SK-N-SH (cell line): ENCODE measurements at places on chromosomes 4 and X. TPM values are rescaled to one million over a fixed set of nuclear protein-coding genes. Genes with fewer than 3 reads are reported as not detected.

CSAG2 gene
- not detected in 2 replicates for polyA plus RNA-seq

SOWAHB gene
- 0.05 and 0.06 TPM in 2 replicates for polyA plus RNA-seq

GLA gene
- polyA plus RNA-seq = 20.4 and 29.5 TPM in 2 replicates

GRIA3 gene
- 0.15 and 0.31 TPM in 2 replicates for polyA plus RNA-seq

CXCL6 gene
- 0.02 and 0.03 TPM in 2 replicates for polyA plus RNA-seq

EREG gene
- polyA plus RNA-seq = not detected in 2 replicates

DCHS2 gene
- not detected in 2 replicates for polyA plus RNA-seq

KIT gene
- 0.79 and 1.2 TPM in 2 replicates for polyA plus RNA-seq

CHRNA9 gene
- 0.05 and 0.26 TPM in 2 replicates for polyA plus RNA-seq

CCDC149 gene
- polyA plus RNA-seq = 5.5 and 7.0 TPM in 2 replicates

DNA sequence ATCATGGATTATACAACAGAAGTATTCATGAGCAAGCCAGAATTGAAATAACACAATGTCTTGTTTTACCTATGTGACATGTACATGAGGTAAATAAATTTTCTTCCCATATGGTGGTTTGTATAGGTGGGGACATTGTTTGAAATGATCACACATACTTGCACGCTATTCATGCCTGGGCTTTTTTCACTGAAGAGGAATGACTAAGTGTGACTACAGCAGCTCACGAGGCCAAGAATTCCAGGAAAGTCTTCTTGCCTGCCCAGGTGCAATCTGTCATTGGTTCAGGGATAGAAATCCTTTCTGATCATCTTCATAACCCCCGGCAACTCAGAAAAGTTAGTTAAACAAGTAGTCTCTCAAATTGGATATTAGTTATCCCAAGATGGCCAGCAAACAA, 36.3 kb upstream of the AREG start:
- no peak for DNase-seq
- no peak overlapping the region for H3K27ac ChIP-seq
- H3K36me3 ChIP-seq = no peaks in the 10 kb centered on the region
- peaks cover 21% of the 10 kb centered on the region; the same call in 1 of the 2 replicates for H3K27me3 ChIP-seq

- no peaks in the 10 kb centered on the region for H3K4me1 ChIP-seq
- no peak for DNase-seq
- H3K27me3 ChIP-seq = no peaks in the 10 kb centered on the region
- H3K36me3 ChIP-seq = no peaks in the 10 kb centered on the region
- no peak overlapping the region for H3K27ac ChIP-seq
- no peak overlapping the region for H3K4me3 ChIP-seq
Observed at GRCh38 chr4:189032606-189033338, 893.5 kb downstream of the TRIML1 start.

- H3K27ac ChIP-seq = no peak overlapping the region
- no peaks in the 10 kb centered on the region for H3K36me3 ChIP-seq
- H3K27me3 ChIP-seq = no peaks in the 10 kb centered on the region; the same call in 1 of the 2 replicates
- no peak for DNase-seq
- H3K4me1 ChIP-seq = no peaks in the 10 kb centered on the region
Observed at GRCh38 chr4:121464854-121465253, 84.0 kb upstream of the QRFPR start.

GRCh38 chr4:110046588-110047049, 133.9 kb downstream of the EGF start:
- no peaks in the 10 kb centered on the region for H3K36me3 ChIP-seq
- no peaks in the 10 kb centered on the region for H3K27me3 ChIP-seq
- H3K4me1 ChIP-seq = peaks cover 13% of the 10 kb centered on the region; the same call in 1 of the 2 replicates
- peak; percentile 11 for DNase-seq
- H3K27ac ChIP-seq = no peak overlapping the region; the same call in 1 of the 2 replicates

DNA sequence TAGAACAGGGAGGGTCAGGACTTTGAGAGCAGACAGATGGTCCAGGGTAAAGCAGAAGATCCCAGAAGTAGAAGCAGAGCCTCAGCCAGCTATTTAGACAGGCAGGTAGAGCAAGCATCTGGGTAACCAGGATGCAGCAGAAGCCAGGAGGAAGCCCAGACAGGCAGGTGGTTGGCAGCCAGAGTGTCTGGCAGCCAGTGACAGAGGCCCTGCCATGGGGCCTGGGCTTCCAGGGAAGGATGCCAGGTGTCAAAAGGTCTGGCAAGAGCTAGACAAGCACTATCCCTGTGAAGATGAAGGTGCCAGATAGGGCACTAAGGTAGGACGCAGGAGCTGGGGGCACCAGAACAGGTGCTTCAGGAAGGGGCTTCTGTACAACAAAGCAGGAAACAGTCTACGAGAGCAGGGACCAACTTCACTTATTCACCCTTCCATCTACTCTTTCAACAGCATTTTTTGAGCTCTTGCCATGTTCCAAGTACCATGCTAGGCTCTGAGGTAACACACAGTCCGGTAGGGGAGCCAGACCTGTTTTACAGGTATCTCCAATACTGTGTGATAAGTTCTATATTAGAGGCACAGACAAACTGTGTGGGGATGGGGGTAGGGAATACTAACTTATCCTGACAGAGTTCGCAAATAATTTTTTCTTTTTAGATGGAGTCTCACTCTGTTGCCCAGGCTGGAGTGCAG, 38.1 kb upstream of the GJB1 start:
- no peak for DNase-seq
- no peak overlapping the region for H3K27ac ChIP-seq
- H3K27me3 ChIP-seq = no peaks in the 10 kb centered on the region; the same call in 1 of the 2 replicates

DNA sequence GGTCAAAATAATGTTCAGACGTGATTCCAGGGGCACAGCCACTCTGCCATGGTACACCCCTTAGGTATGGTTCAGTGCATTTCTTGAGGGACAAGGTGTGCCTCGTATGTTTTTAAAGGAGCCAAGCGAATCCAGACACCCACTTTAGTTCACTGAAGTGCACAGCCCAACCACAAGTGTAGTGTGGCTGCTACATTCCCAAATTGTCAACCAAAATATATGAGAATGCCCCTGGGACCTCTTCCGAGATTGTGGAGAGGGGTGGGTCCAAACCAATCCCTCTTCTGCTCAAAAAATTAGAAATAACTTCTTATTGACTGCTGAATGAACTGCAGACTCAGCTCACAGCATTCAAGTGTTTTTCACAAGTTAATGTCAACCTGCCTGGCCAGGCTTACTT, 7.4 kb upstream of the BRS3 start:
- H3K27ac ChIP-seq = no peak overlapping the region
- H3K27me3 ChIP-seq = 0 out of 2 replicates have a peak, but pooled peaks cover 3% of the 10 kb centered on the region
- H3K4me1 ChIP-seq = no peaks in the 10 kb centered on the region
- no peak for DNase-seq

DNA sequence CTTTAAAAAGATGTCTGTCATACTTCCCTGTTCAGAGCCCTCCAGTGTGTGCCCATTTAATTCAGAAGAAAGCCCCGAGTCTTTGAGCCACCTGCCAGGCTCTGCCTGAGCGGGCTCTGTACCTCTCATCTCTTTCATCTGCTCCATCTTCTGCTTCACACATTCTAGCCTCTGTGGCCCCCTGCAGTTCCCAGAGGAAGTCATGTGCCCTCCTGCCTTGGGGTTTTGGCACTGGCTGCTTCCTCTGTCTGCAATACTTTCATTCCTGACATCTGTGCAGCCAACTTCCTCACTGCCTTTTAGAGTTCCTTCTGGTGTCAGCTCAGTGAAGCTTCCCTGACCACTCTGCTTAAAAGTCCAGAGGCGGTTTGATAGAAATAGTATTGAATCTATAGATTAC, 6.2 kb upstream of the STK32B start:
- DNase-seq = no peak
- H3K36me3 ChIP-seq = no peaks in the 10 kb centered on the region
- H3K27me3 ChIP-seq = peaks cover 18% of the 10 kb centered on the region; the same call in 1 of the 2 replicates
- peaks cover 3% of the 10 kb centered on the region; the same call in 1 of the 2 replicates for H3K4me1 ChIP-seq
- no peak overlapping the region for H3K4me3 ChIP-seq

GRCh38 chr4:98237204-98237603, 24.0 kb upstream of the RAP1GDS1 start:
- no peaks in the 10 kb centered on the region for H3K36me3 ChIP-seq
- H3K4me3 ChIP-seq = no peak overlapping the region
- no peak overlapping the region for H3K27ac ChIP-seq
- H3K27me3 ChIP-seq = no peaks in the 10 kb centered on the region
- no peaks in the 10 kb centered on the region for H3K4me1 ChIP-seq
- no peak for DNase-seq

DNA sequence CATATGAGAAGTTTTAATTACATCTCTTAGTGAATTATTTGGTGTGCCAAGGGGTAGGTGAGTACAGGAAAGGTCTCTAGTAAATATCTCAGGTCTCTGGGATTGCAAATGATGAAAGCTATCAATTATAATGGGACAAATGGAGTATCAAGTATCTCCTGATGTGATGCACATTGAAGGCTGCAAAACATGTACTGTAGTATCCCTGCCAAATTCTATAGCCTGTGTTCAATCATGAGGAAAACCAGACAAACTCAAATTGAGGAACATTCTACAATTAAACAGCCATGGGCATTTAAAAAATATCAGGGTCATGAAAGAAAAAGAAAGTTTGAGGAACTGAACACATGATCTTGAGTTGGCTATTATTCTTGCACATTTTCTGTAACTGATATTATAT, 665.4 kb upstream of the PABPC4L start:
- no peaks in the 10 kb centered on the region for H3K27me3 ChIP-seq
- DNase-seq = no peak
- H3K27ac ChIP-seq = peak overlapping the region; percentile 39; the same call in 1 of the 2 replicates
- no peaks in the 10 kb centered on the region for H3K36me3 ChIP-seq

DNA sequence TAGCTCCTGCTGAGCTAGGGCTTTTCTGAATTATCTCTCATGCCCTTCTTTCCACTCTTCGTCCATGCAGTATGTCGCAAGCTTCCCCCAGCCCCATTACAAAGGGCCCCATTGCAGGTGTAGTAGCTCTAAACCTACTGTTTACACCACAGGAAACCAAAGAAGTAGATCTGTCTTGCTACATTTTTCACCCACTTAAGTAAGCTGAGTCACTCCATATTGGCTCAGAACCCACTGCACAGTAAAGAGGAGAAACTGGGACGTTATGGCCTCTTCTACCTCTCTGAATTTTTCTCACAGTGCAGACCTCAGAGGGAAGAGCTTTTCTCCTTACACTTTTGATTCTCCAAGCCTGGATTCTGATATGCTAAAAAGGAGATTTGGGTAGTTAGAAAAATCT, 200.2 kb downstream of the SMARCA1 start:
- H3K4me3 ChIP-seq = no peak overlapping the region
- no peaks in the 10 kb centered on the region for H3K27me3 ChIP-seq
- no peak for DNase-seq
- H3K27ac ChIP-seq = no peak overlapping the region

DNA sequence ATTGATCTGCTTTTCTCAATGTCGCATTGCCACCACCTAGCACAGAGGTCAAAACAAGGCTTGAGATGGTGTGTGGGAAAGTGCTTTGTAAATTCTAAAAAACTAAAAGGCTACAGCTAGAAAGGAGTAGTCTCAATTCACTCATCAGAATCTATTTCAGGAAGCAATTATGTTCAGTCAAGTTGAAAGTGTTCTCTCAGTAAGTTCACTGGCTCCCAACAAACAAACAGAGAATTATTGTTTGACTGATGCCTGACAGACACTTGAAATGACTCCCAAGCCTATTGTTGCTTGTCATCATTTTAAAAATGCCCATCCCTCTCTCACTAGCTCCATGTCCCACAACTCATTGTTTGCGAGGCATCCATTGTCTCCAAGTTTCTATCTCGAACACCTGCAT, 419.6 kb upstream of the CPEB2 start:
- H3K36me3 ChIP-seq = no peaks in the 10 kb centered on the region
- no peaks in the 10 kb centered on the region for H3K4me1 ChIP-seq
- H3K4me3 ChIP-seq = no peak overlapping the region
- DNase-seq = no peak
- H3K27ac ChIP-seq = no peak overlapping the region
- no peaks in the 10 kb centered on the region for H3K27me3 ChIP-seq

DNA sequence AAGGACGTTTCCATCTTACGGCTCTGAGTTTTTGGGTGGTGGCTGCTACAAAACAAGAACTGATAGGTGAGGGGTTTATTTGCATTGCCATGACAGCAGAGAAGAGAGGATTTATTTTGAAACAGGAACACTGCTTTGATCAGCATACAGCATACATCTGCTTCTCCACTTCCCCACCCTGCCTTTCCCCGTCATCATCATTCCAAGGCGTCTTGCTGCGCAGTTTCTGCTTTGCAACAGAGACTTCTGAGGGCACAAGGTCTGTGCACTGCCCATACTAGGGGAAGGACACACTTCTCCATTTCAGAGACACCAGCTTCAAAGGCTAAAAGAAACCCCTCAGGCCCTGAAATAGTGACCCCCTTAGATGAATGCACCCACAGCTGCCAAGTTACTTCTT, 19.1 kb downstream of the STARD8 start:
- H3K36me3 ChIP-seq = no peaks in the 10 kb centered on the region
- no peak for DNase-seq
- no peak overlapping the region for H3K27ac ChIP-seq
- no peak overlapping the region for H3K4me3 ChIP-seq
- 0 out of 2 replicates have a peak, but pooled peaks cover 4% of the 10 kb centered on the region for H3K27me3 ChIP-seq
- peaks cover 5% of the 10 kb centered on the region; the same call in 1 of the 2 replicates for H3K4me1 ChIP-seq

- no peak overlapping the region for H3K4me3 ChIP-seq
- no peaks in the 10 kb centered on the region for H3K4me1 ChIP-seq
- no peak for DNase-seq
- no peaks in the 10 kb centered on the region for H3K36me3 ChIP-seq
- no peaks in the 10 kb centered on the region for H3K27me3 ChIP-seq
- no peak overlapping the region for H3K27ac ChIP-seq
Observed at GRCh38 chr4:95049551-95050233, 291.9 kb downstream of the BMPR1B start.

DNA sequence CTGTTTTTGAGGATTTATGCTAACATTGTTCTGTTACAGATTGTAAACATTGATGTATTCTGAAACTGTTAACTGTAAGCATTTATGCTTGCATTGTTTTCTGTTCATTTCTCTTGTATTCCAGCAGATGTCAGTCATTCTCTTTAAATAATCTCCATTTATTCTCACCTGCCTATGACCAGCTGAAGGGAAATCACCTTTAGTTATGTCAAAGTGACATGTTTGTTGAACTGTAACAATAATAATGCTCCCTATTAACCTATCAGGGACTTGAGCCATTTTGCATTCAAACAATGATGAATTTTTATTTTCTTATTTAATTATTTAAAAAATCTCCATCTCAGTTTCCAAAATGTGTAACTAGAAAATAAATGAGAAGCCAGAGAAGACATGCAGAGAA, 58.0 kb downstream of the SPCS3 start:
- H3K27me3 ChIP-seq = no peaks in the 10 kb centered on the region
- no peak overlapping the region for H3K4me3 ChIP-seq
- no peaks in the 10 kb centered on the region; the same call in none of the 2 replicates for H3K4me1 ChIP-seq
- H3K27ac ChIP-seq = no peak overlapping the region
- no peaks in the 10 kb centered on the region for H3K36me3 ChIP-seq

DNA sequence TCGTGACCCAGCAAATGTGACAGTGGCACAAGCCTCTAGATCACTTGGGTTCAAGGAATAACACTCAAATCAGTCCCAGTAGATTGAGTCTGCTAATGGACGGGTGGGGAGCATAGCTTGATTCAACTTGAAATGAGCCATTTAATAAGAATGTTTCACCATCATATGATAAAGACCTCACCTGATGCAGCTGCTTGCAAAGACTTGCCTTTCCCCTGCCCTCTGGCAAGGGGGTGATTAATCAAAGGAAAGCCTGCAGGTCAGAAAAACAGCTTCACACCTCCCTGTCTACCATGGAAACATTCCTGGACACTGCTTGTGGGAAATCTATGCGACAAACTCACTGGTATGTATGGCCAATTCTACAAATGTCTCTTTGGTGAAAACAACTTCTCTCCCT, 54.5 kb downstream of the CD99L2 start:
- DNase-seq = no peak
- no peak overlapping the region for H3K4me3 ChIP-seq
- H3K27ac ChIP-seq = no peak overlapping the region
- H3K27me3 ChIP-seq = no peaks in the 10 kb centered on the region
- no peaks in the 10 kb centered on the region for H3K4me1 ChIP-seq

- no peak for DNase-seq
- H3K4me3 ChIP-seq = no peak overlapping the region
- no peak overlapping the region for H3K27ac ChIP-seq
Observed at GRCh38 chr4:98512918-98513317, 145.5 kb downstream of the TSPAN5 start.
